ENCODE measurements at places on chromosomes 1 and 21.

DNA sequence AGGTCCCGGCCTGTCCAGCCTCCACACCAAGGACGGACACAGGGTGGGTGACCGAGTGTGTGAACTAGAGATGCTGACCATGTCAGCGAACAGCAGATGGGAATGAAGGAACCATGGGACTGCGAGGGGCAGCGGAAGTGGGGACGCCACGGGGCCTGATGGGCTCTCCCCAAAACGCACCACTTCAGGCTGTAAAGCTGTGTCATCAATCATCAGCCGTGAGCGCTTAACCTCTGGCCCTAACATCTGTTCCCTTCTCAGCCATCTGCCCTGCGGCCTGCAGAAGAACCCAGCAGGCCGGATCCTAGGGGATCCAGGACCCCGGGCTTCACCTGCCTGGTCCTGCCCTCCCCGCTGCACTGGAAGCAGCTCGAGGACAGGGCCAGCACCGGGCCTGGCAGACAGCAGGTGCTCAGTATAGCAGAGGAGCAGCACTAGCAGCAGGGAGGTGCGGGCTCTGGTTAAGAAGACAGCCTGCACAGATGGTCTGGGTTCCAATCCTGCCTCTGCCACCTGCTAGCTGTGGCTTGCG, 58.7 kb downstream of the DMRTB1 start:
- peak; percentile 62 for DNase-seq

- no peak for DNase-seq
These were observed 108.1 kb upstream of the HAO2 start for GRCh38 chr1:119260506-119260905.

DNA sequence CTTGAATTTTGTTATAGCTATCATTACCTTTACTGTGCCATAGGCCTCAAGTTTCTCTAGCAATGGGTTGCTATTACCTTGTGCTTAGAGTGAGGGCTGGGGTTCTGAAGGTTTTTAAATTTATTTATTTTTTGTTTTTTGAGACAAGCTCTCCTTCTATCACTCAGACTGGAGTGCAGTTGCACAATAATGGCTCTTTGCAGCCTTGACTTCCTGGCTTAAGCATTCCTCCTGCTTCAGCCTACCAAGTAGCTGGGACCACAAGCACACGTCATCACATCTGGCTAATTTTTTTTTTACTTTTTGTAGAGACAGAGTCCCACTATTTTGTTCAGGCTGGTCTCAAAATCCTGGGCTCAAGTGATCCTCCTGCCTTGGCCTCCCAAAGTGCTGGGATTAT, 41.5 kb downstream of the SNX27 start:
- no peak for DNase-seq

DNA sequence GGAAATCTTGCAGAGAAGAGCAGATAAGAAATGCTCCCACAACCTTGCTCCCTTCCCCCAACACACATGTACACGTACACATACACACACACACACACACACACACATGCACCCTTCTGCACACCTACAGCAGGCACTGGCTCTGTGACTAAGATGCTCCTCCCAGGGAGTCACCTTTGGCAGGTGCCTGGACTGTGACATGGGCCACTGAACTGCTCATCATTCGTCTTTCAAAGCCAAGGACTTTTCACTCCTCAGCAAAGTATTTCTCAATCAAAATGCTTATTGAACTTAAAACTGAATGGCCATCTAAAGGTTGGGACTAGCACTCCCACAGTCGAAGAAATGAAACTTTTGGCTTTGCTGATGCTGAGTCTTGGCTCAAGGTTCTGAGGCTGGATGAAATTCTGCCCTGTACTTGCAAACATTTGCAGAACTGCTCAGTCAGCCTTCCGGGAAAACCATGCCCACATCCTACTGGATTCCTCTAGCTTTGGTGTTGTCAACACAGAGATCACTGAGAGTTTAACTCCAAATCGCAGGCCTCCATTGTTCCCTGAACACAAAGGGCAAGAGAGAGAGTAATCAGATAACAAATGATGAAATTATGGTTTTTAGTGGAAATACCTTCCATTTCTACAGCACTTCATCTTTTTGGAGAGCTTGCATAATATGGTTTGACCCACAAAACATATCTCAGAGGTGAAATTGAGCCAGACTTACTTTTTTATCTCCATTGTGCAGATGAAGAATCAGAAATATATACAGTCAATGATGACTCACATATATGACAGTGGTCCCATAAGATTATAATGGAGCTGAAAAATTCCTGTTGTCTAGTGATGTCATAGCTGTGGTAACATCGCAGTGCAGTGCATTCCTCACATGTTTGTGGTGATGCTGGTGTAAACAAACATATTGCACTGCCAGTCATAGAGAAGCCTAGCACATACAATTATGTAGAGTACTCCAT, 72.4 kb upstream of the BCAR3 start:
- DNase-seq, result no peak

GRCh38 chr21:33989440-33989839, 73.8 kb upstream of the ATP5PO start:
- DNase-seq, result no peak

DNA sequence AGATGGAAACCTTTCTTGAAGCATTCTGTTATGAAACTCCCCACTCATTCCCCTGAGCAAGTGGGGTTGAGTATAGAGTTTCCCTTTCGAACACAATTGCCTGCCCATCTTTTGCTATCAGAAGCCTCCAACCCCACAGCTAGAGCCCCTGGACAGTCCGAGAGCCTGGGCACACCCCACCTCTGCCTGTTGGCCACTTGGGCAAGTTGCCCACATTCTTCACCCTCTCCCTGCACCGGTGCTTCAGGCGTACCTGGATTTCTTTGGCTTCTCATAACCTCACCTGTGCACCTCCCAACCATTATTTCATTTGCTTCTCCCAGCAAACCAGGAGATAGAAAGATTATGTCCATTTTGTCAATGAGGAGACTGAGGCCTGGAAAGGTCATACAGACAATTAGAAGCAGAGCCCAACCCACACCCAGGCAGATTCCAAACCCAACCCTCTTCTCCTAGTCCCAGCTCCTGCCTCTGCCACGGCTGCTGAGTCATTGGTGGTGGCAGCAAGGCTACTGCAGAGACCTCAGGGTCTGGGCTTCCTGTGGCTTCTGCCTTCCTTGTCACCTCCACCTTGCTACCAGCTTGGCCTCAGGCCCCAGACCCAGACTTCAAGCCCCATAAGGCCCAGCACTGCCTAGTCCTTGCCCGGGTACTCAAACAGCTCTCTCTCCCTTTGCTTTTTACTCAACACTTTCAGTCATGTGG, 118.7 kb upstream of the ZBTB40 start:
- DNase-seq, result no peak

DNA sequence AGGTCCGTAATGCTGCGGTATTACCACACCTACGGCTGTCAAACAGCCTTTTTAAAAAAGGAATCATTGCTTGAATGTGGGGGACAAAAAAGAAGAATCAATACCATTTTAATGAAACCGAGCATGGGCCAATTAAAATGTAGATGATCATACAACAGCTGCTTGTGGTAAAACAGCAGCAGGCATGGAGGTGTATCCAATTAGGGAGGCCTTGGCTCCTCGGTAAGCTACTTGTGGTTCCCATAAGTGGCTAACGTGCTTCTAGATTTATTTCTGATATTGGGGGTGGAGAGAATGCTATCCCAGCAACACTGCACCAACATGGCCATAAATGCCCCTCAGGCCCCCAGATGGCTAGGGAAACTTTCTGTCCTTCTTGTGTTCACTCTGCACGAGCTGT, 1.8 kb downstream of the PTPN14 start:
- no peak for DNase-seq

- no peak for DNase-seq
These were observed 6.8 kb upstream of the EFHD2 start for GRCh38 chr1:15402809-15403450.

- DNase-seq, result no peak
These were observed 15.5 kb downstream of the SLC2A1 start for GRCh38 chr1:42943166-42943565.

GRCh38 chr1:15153842-15154479, 414 bp downstream of the TMEM51 start:
- DNase-seq, result peak; percentile 81

GRCh38 chr1:167548059-167548932, 5.3 kb downstream of the CREG1 start:
- DNase-seq, result no peak

- DNase-seq, result no peak
These were observed 723.1 kb downstream of the MATN1 start for GRCh38 chr1:30000266-30000665.

Data from glutamatergic neuron (in vitro differentiated cells).